NCI-H526 treated with DMSO at 0.1 percent for 48 hours (cell line): ENCODE measurements at places on chromosomes 11 and 22.

DNA sequence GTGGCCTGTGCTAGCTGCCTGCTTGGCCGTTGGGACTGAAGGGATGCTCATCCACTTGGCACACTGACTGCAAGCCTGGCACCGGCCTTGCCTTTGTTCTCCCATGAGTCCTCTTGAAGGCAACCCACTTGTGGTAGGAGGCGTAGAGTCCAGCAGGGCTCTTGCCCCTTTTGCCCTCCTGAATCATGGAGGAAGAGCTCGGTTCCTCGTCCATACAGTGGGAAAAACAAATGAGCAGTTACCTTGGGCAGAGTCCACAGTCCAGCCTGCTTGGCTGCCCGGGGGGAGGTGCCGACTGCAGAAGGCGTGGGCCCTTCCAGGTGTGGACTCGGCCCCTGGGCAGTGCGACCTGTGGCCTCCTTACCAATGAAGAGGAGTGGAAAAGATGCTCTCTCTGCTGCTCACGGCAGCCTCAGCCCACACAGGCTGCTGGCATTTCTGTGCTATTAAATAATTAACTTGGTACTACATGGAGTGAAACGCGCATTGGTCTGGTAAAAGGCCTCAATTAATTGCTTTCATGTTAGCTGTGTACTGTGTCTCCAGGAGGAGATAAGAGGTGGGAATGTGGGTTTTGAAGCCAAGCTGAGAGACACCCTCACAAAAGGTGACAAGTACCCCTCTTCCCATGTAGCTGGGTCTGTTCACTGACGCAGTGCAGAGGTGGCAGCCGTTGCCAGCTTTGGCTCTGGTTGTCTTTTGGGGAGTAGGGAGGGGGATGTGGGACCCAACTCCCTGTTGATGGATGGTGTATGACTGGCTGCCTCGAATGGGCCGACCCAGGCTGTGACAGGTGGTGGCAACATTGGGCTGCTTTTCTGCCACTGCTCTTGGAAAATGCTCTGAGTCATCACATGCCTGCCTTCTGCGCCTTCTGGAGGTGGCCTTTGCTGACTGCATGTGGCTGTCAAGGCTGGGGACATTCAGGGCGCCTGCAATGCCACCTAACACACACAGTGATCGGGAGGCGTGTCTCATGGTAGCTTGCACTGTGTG lies 26.8 kb upstream of the B3GAT1 start:
- no peak for DNase-seq

DNA sequence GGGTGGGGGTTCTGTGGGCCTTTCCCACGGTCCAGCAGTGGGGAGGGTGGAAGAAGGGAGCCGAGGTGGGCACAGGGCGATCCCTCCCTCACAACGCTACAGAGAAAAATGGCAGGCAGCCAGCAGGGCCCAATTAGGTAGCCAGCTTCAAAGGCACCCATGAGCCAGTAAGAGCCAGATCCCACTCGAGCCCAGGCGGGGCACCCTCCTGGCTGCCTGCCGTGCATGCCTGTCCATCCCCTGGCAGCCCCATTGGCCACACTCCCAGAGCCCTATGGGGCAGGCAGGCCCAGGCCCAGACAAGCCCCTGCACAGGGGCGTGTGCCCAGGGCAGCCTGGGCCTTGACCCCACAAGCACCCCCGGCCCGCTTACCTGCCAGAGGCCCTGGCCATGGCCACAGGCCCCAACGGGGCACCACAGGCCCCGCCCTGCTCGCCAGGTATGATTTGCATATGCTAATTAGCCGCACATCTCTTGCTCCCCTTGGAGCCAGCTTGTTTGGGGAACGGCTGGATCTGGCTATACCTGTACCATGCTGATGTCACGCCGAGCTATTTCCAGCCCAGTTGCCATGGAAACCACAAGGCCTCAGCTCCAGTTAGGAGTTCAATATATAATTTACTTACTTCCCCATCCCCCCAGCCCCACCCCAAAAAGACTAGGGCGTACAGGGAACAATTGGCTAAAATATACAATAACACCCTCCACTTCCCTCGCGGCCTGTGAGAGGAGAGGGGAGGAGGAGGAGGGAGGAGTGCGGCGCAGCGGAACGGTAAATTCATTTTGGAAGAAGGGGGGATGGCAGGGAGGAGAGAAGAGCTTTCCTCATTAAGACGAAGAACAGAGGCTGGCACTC lies 47.5 kb upstream of the TCF20 start:
- DNase-seq: peak; percentile 74

DNA sequence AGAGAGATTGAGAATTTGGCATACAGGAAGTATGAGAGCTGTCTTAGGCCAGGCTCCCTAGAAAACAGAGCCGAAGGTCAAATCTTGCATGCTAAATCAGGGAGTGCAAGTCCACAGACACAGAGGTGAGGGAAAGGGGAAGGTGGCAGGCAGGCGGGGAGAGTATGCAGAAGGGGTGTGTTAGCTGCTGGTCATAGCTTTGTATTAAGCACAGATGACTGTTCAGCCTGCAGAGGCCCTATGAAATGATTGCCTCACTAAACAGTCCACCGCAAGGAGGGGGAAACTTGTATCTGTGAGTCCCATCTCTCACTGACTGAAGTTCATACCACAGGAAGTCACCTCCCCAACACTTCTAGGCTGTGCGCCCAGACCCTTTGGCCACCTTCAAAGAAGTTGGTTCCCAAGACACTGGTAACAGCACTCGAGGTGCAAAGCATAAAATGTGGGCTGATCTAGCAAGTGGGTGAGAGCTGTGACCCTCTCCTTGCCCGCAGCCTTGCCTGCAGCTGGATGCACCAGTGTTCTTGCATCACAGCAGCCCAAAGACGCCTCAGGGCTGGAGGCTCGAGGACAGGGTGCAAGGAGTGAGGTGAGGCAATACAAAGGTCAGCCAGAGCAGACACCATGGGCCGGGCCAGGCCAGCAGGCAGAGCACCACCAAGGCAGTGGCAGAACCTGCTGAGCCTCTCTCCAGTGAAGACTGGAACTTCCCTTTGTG lies 115.3 kb upstream of the TBCEL start:
- no peak for DNase-seq

GRCh38 chr11:2400069-2400761 lies at the start of gene TSSC4:
TSSC4 (plus strand) TSS chr11:2400750; CDS start chr11:2402634, 1,884 bp downstream.
- peak; percentile 100 for DNase-seq

- DNase-seq: no peak
Measured at GRCh38 chr22:44206696-44207095, 26.0 kb downstream of the PARVG start.

GRCh38 chr11:130518164-130518680 lies 69.8 kb downstream of the ADAMTS15 start:
- no peak for DNase-seq

DNA sequence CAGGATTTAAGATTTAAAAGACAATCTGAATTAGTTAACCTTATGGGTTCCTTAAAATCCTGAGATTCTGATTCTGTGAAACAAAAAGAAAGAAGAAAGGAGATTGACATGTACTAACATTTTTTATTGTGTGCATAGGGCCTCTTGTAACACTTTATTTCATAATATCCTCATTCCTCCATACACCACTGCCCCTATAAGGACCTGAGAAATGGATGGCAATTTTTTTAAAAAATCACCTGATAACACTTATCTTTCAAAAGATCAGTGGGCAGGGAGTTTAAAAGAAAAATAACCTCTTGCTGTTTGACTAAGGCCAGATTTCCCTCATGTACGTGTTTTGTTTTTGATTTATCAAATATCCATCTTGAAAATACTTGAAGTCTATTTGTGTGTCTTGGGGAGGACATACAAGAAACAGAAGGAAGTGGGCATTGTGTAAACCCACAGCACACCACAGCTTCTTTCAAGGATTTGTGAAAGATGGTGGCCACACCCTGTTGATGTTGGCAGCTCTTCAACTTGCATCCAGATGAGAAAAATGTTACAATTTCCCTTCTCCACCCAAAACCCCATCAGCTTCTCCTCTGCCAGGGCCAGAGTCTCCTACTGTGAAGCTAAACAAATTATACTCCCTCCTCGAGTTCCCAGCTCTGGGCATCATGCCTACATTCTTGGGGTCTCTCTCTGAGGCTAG lies 35.0 kb upstream of the MPEG1 start:
- no peak for DNase-seq

DNA sequence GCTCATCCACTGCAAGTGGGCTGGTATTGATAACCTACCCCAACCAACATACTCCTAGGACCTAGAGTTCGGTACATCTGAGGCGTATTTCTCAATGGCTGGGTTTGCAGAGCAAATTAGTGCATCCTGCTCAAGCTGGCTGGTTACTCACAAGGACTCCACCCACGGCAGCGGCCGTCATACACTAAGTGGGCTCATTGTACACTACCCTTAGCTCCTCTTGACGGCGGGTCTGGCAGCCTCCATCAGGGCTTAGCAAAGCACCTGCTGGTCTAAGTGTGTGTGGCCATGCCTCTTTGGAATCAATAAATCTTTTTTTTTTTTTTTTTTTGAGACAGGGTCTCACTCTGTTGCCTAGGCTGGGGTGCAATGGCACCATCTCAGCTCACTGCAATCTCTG lies 20.2 kb upstream of the KCNJ11 start:
- no peak for DNase-seq

GRCh38 chr11:33829430-33830141 lies 55.3 kb upstream of the FBXO3 start:
- DNase-seq: peak; percentile 39

- DNase-seq: no peak
Measured at GRCh38 chr11:103545551-103545950, 436.3 kb downstream of the DYNC2H1 start.

DNA sequence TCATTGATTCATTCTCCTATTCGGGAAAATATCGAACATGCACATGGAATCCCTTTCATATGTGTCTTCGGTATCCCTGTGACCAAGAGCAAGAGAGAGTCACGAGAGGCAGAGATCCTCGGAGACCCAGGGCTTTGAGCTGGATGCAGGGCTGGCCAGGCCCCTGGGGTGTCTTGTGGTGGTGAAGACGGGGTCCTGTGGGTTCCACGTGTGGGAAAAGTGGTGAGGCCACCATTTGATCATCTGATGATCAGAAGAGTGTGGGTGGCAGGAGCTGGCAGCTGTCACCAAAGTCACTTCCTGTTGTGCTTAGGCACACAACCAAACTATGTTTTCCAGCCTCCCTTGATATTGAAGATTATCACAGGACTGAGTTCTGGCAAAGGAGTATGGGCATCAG lies 94.0 kb downstream of the BRD1 start:
- DNase-seq: no peak

DNA sequence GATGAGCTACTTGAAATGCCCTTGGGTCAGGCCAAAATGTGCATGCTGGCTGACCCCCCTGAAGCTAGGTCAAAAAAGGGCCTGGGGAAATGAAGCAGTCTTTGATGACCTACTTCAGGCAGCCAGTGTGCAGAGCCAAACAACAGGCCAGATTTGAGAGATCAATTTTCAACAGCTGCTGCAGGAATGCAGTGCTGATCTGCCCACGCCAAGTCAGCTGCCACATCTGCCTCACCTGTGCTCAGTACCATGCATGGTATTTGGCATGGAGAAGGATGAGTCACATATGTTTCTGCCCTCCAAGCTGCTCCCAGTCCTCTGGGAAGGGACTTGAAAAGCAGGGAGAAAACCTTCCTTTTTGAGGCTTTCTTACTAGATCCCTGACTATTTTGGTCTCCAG lies 35.8 kb downstream of the MTNR1B start:
- no peak for DNase-seq

GRCh38 chr22:30368420-30368819 lies 11.6 kb downstream of the CCDC157 start:
- no peak for DNase-seq

GRCh38 chr22:39655831-39656230 lies 85.3 kb downstream of the CACNA1I start:
- DNase-seq: no peak

- no peak for DNase-seq
Measured at GRCh38 chr22:36116127-36116526, 44.4 kb downstream of the APOL3 start.

- DNase-seq: no peak
Measured at GRCh38 chr22:26568207-26568706, 21.7 kb downstream of the TPST2 start.

- no peak for DNase-seq
Measured at GRCh38 chr11:115606498-115607220, 102.4 kb upstream of the CADM1 start.

GRCh38 chr11:111366560-111367410 lies 12.3 kb downstream of the POU2AF1 start:
- no peak for DNase-seq
